Fibroblast of skin of right quadriceps (primary cell): ENCODE measurements at places on chromosomes 2 and 18.

DNA sequence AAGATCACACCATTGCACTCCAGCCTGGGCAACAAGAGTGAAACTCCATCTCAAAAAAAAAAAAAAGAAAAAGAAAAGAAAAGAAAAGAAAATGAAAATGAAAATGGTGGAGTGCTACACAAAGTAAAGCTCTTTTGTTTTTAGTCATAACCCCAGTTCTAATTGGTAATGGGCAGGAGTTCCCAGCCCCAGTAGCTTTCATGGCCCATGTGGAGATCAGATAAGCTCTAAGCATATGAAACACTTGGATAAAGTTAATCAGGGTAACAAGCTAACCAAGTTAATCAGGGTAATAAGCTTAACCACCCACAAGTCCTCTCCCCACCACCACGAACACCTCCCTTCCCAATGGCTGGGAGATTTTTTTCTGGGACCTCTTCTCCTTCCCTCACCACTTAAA lies 240.8 kb downstream of the BCL11A start:
- no peak for DNase-seq

DNA sequence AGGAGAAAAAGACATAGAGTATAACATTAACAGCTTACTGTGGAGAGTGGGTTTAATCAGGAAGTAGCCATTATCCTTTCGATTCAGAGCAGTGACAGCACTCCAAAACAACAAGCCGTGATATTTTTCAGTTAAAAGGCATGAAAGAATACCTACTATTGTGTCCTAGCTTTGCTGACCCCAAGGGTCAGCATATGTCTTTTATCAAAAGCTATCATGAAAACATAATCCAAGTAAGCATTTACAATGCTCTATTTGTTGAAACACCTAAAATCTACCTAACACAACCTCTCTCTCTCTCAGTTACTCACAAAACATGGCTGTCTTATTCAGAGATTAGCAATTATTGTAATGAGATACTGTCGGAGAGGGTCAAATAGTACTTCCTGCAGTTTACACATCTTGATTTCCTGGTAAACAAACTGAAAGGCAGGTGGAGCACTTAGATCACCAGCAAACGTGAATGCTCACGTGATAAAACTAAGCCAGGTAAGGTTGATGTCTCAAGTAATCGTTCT lies 100.0 kb downstream of the BAZ2B start:
- DNase-seq = peak; percentile 21

- no peak for DNase-seq
Observed at GRCh38 chr2:222485367-222486211, 61.2 kb downstream of the SGPP2 start.

DNA sequence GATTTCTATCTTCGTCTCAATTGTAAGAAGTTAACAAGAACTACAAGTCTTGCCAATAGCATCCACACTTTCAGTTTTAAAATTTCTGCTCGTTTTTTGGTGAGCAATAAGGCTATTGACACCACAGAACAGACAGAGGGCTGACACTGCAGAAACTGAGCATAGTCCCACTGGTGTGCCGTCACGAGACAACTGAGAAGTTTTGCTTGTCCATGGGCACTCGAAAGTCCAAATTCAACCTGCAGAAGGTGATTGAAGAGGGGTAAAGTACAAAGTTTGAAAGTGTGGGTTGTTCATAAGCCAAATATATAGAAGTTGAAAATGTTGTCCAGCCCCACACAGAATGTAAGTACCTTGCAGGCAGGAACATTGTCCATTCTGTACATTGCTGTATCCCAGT lies 63.8 kb upstream of the SP3 start:
- DNase-seq = no peak

- no peak for DNase-seq
Observed at GRCh38 chr2:105254531-105255210, 13.1 kb downstream of the GPR45 start.

GRCh38 chr2:228703152-228703551 lies 521.7 kb upstream of the SPHKAP start:
- DNase-seq = no peak

- no peak for DNase-seq
Observed at GRCh38 chr2:210162466-210163124, 8.6 kb downstream of the KANSL1L start.
